ENCODE measurements at places on chromosomes 7 and 10. TPM values are rescaled to one million over a fixed set of nuclear protein-coding genes. Genes with fewer than 3 reads are reported as not detected.

GRCh38 chr10:95889830-95890229, 17.9 kb upstream of the CC2D2B start:
- no peaks in the 10 kb centered on the region for H3K27me3 ChIP-seq
- DNase-seq, result no peak
- no peak overlapping the region for H3K27ac ChIP-seq
- no peak overlapping the region for H3K4me3 ChIP-seq

DNA sequence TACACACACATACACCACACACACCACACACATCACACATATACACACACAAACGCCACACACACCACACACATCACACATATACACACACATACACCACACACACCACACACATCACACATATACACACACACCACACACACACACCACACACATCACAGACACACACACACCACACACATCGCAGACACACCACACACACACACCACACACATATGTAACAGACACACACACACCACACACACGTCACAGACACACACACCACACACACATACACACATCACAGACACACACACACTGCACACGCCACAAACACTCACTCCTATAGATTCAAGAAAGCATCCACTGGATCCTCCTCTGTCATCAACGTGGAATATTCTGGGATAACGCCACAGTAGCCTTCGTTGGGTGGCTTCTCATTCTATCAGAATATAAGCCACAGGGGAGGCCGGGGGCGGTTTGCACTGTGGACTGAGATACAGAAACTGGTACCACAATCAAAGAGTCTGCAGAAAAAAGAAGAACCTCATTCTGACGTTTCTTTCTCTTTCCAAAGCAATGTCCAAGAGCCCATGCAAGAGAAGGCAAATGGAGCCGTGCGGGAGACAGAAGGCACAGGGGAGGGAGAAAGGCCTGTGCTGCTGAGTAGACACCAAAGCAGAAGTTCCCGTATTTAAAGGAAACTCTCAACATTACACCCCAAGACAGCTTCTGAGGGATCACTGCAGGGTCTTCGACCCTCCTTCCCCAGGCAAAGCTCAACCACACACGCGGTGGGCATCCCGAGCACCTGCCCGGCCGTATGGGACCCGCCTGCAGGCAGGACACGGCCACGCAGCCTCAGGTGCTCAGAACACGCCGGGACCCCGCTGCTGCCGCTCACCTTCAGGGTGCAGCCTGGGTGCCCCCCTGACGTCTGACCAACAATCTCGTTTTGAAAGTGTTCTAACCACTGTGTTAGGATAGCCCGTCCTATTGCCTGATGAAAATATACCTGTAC, 321.2 kb downstream of the DNAJB6 start:
- no peaks in the 10 kb centered on the region for H3K27me3 ChIP-seq
- H3K27ac ChIP-seq, result no peak overlapping the region
- H3K4me3 ChIP-seq, result no peak overlapping the region
- H3K36me3 ChIP-seq, result no peaks in the 10 kb centered on the region
- no peaks in the 10 kb centered on the region for H3K4me1 ChIP-seq
- DNase-seq, result no peak

The CCZ1 gene
- total RNA-seq, result 45.9 TPM

The MYL10 gene
- total RNA-seq, result not detected

The CALHM1 gene
- not detected for total RNA-seq

The CRTAC1 gene
- 0.16 TPM for total RNA-seq

DNA sequence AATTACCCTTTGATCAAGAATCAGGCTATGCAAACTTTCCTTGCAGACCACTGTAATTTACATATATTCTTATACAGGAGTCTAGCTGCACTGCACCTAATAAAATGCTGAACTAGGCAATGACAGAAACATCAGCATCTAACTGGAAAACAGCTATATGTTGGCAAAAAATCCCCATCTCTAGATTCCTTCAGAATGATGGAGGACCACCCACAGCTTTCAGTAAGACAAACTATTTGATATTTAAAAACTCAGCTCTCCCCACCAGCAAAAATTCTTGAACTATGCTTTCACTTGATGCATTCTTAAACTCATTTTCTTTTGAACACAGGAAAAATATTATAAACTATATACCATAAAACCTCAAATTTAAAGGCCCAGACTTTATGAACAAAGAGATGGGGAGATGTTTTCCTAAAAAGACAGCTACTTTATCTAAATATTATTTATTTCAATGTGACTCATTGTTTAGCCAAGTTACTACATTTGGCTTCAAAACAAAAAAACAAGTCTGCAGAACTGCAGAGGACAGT, 77.4 kb downstream of the SEMA3C start:
- DNase-seq, result no peak
- no peak overlapping the region for H3K27ac ChIP-seq
- no peaks in the 10 kb centered on the region for H3K36me3 ChIP-seq

GRCh38 chr7:158997471-158997870, 141.1 kb downstream of the DYNC2I1 start:
- H3K36me3 ChIP-seq, result no peaks in the 10 kb centered on the region
- H3K4me1 ChIP-seq, result no peaks in the 10 kb centered on the region
- peak overlapping the region; percentile 33 for H3K4me3 ChIP-seq
- H3K27ac ChIP-seq, result no peak overlapping the region
- no peak for DNase-seq

GRCh38 chr10:85946713-85947326, 419.8 kb downstream of the GRID1 start:
- no peaks in the 10 kb centered on the region for H3K4me1 ChIP-seq
- no peak overlapping the region for H3K27ac ChIP-seq
- H3K27me3 ChIP-seq, result no peaks in the 10 kb centered on the region
- DNase-seq, result no peak
- no peak overlapping the region for H3K4me3 ChIP-seq
- H3K36me3 ChIP-seq, result no peaks in the 10 kb centered on the region

- no peaks in the 10 kb centered on the region for H3K4me1 ChIP-seq
- no peak overlapping the region for H3K4me3 ChIP-seq
- no peaks in the 10 kb centered on the region for H3K27me3 ChIP-seq
- DNase-seq, result no peak
Measured at GRCh38 chr10:89503151-89503550, 32.2 kb downstream of the SLC16A12 start.

The APBB1IP gene
- 2.0 TPM for total RNA-seq

DNA sequence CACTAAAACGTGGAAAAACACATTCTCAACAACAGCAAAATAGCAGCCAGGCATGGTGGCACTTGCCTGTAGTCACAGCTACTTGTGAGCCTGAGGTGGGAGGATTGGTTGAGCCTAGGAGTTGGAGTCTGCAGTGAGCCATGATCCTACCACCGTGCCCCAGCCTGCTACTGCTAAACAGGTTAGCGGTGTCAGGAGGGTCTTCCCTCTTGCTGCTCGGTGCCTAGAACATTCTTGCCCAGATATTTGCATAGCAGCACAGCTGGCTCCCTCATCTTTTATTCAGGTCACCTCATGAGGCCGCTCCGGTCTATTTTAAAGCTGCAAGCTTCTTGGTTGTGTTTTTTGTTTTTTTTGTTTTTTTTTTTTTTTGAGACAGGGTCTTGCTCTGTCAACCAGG, 2.9 kb upstream of the RABGEF1 start:
- no peak overlapping the region for H3K4me3 ChIP-seq
- H3K27ac ChIP-seq, result no peak overlapping the region
- peaks cover 8% of the 10 kb centered on the region for H3K36me3 ChIP-seq
- H3K27me3 ChIP-seq, result no peaks in the 10 kb centered on the region

- no peak overlapping the region for H3K4me3 ChIP-seq
- H3K36me3 ChIP-seq, result no peaks in the 10 kb centered on the region
- H3K27me3 ChIP-seq, result no peaks in the 10 kb centered on the region
- DNase-seq, result no peak
Measured at GRCh38 chr10:121536310-121536913, 61.8 kb downstream of the FGFR2 start.

DNA sequence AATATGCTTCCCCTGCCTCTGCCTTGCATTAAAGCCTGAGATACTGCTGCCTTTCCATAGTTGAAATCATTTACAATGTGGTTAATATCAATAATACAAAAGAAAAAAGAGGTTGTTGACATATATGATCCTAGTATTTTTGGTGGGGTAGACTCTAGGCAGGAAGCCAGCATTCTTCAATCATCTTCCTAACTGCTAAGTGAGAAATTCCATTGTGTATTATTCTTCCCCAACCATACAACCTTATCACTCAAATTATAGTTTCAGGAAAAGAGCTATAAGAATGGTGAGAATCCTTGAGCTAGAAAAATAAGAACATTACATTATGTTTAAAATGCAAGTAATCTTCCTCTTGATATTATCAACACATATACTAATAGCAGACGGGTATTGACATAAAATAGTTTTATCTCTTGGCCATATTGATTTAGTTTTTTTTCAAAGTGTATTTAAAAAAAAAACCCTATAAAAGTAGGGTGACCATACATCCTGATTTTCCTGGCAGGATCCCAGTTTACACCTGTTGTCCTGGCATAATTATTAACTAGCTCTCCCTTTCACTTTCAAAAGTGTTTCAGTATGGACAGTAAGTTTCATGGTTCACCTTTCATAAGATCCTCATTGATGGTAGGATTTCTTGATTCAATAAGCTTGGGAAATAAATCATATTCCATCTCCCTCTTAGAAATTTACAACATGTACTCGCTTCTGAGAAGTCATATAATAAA, 33.4 kb upstream of the WASL start:
- DNase-seq, result no peak
- H3K36me3 ChIP-seq, result no peaks in the 10 kb centered on the region
- no peaks in the 10 kb centered on the region for H3K27me3 ChIP-seq
- no peak overlapping the region for H3K27ac ChIP-seq

DNA sequence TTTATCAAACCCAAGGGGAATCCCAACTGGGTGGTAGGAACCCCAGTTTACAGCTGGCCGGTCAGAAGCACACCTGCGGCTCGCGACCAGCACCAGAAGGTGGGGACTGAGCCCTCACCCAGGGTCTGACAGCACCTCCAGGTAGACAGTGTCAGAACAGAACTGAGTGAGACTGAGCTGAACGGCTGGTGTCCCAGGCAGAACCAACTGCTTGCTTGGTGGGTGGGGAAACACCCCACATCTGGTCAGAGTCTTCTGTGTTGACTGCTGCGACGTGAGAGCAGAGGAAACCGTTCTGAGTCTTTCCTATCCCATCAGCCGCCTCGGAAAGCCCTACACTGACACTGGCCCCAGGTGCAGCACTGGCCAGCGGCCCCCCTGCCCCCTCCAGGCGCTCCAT, 160.7 kb downstream of the MAD1L1 start:
- H3K27ac ChIP-seq, result no peak overlapping the region
- H3K4me1 ChIP-seq, result peaks cover 17% of the 10 kb centered on the region
- no peak overlapping the region for H3K4me3 ChIP-seq

DNA sequence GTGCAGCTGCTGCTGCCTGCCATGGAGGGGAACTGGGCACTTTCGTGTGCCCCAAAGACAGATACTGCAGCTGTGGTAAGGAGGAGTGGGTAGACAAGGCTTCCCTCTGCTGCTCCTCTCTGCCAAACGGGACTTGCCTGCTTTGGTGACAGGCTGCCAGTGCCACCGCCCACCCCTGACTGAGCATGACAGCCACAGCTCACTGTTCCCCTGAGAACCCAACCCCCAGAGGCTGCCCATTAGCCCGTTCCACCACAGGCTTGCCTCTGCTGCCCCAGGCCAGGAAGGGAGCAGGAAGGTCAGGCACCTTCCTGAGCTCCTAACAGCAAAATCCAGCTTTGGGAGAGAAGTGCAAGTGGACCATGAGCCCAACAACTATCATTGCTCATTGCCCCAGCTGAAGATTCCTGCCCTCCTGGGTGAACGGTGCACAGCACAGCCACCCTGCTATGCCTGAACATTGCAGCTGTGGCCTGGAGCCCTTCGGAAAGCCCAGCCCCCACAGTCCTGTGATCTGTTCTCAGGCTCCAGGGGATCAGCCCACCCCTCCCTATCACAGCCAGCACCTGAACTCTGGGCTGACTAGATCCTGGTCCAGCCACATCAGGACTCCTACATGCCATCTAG, 58.7 kb upstream of the ANTXRL start:
- DNase-seq, result no peak
- no peaks in the 10 kb centered on the region for H3K27me3 ChIP-seq
- no peaks in the 10 kb centered on the region for H3K4me1 ChIP-seq
- no peak overlapping the region for H3K4me3 ChIP-seq

DNA sequence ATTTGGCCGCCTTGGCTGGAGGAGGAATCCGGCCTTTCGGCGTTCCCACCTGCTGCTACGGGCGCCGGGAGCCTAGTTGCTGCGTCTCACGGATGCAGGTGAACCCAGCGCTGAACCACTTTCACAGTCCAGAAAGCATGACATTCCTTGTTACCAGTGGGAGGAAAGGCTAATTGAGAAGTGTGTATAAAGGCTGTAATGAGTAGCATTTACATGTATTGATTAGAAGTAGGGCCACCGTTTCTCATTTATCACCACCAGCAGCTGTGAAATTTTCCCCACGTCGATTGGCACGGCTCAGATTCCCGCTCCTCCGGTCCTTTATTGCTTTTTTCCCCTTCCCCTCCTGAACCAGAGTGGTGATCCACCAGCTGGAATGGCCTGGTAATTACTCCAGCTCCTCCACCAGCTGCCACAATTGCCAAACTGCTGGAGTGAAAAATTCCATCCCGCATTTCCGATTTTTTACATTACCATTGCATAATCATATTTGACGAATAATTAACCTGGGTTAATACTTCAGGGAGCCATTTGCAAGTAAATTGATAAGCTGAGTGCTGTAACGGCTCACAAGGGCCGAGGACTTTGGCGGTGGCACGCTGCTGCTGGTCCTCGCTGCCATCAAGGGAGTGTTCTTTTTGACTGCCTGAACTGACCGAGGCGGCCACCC, 153.3 kb downstream of the POU6F2 start:
- H3K36me3 ChIP-seq, result no peaks in the 10 kb centered on the region
- H3K4me3 ChIP-seq, result peak overlapping the region; percentile 8
- no peak for DNase-seq
- H3K4me1 ChIP-seq, result no peaks in the 10 kb centered on the region

The POP7 gene
- 39.8 TPM for total RNA-seq

The TRPV5 gene
- total RNA-seq, result not detected

GRCh38 chr10:4693967-4694366, 132.0 kb upstream of the AKR1E2 start:
- no peak overlapping the region for H3K27ac ChIP-seq
- DNase-seq, result no peak
- H3K36me3 ChIP-seq, result no peaks in the 10 kb centered on the region
- peaks cover 16% of the 10 kb centered on the region for H3K4me1 ChIP-seq

Data from gastrocnemius medialis (tissue), 4 donors.